ENCODE measurements at places on chromosomes 1 and 21. TPM values are rescaled to one million over a fixed set of nuclear protein-coding genes. Genes with fewer than 3 reads are reported as not detected.

Gene CADM3
- 1.5 TPM for polyA plus RNA-seq

Gene CLDN17
- polyA plus RNA-seq = not detected

GRCh38 chr1:92461364-92462097, 25.2 kb downstream of the GFI1 start:
- DNase-seq = no peak

GRCh38 chr1:198480876-198481275, 59.6 kb downstream of the ATP6V1G3 start:
- DNase-seq = no peak

DNA sequence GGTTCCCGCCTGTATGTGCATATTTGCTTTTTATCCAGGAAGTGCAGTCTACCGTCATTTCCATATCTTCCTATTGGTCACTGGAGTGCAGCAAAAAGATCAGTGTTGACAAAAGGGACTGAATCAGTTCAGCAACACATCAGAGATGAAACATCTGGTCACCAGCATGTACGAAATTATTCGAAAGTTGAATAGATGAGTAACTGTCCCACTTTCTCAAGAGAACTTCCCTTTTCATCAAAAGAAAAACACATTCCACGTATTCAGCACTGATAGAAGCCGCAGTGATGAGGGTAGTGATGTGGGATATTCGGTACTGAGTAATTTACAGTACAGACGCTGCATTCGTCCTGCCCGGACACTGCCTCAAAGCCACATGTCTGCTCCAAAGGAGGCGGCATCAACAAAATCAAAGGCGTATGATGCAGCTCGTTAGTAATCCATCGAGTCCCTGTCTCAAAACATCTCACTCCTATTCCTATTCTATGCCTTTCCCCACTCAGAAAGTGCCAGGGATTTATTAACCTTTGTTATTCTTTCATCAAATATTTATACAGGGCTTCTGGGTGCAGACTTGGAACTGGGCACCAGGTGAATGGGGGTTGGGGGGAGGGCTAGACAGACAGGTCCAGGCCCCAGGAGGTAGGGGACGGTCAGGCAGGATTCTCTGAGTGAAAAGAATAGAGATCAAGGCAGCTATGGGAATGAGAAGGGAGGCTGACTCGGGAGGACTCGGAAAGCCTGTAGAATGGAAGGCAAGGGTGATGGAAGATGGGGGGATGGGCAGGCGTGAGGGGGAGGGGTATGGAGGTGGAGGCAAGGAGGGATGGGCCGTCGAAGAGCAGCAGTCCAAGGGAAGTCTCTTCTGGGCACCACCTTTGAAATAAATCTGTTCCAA, 79.5 kb upstream of the SLC45A1 start:
- peak; percentile 45 for DNase-seq

Data from muscle of back (tissue), 13 donors.